ENCODE measurements at places on chromosomes 6 and 20. TPM values are rescaled to one million over a fixed set of nuclear protein-coding genes. Genes with fewer than 3 reads are reported as not detected.

The PSORS1C1 gene
- total RNA-seq: 7.7 TPM

The ANKEF1 gene
- total RNA-seq: 5.6 TPM

The BEND6 gene
- total RNA-seq: 4.2 TPM

The FABP7 gene
- not detected for total RNA-seq

The TAF4 gene
- total RNA-seq: 16.1 TPM

The PAX1 gene
- total RNA-seq: not detected

The PRPH2 gene
- not detected for total RNA-seq

Measured in MCF 10A (cell line).